RWPE2 (cell line): ENCODE measurements at places on chromosomes 2 and 18.

DNA sequence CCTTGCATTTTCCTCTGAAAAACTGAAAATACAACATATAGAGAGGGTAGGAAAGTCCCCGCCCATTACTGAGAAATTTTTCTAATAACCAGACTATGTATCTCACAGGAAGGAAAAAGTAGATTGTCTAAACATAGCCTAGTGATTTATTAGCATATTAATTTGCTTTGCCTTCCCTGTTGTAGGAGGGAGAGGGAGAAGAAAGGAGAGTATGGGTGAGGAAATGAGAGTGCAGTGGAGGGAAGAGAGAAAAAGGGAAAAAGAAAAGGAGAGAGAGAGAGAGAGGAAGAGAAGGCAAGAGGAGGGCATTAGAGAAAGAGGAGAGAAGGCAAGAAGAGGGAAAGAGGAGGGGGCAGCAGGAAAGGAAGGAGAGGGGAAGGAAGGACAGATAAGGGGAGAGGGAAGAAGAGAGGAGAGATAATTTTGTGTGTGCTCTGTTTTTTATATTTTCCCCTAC, 3.6 kb upstream of the KYNU start:
- no peak for DNase-seq

GRCh38 chr2:29110916-29111535, 4.2 kb upstream of the CLIP4 start:
- DNase-seq, result no peak

GRCh38 chr2:160942476-160943142, 217.6 kb upstream of the TANK start:
- DNase-seq, result no peak

- DNase-seq, result no peak
Measured at GRCh38 chr2:236749346-236749745, 179.7 kb downstream of the ACKR3 start.

GRCh38 chr2:181810823-181811695, 80.5 kb upstream of the ITPRID2 start:
- DNase-seq, result peak; percentile 63

GRCh38 chr18:77065221-77065981, 67.2 kb downstream of the MBP start:
- no peak for DNase-seq

- no peak for DNase-seq
Measured at GRCh38 chr2:197405582-197405981, 29.2 kb downstream of the SF3B1 start.

- no peak for DNase-seq
Measured at GRCh38 chr2:207682557-207682956, 28.9 kb upstream of the CCNYL1 start.
